ENCODE measurements at places on chromosomes 3 and 15.

DNA sequence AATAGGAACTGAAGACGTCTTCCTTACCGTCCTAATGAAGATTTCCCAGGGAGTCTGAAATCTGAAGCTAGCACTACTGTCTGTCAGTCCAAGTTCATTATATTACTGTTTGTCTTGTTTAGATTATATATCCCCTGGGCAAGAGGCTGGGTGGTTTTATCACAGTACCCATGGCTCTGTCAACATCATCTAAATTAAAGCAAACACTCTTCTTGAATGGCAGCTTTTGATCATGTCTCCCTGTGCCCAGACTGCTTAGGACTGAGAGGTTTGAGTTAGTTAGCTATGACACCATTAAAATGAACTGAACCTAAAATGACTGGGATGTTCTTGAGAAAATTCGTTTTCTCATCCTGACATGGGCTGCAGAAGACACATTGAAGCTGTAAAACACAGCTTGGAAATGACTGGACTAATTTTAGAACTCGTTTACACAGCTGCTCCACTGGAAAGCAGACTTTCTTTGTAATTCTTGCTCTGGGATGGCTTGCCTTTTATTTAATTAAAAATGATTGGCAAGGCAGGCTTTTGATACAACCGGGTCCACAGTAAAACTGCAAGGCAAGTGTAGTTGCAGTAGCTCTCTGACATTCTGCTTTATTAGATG, 243.5 kb downstream of the MFSD1 start:
- no peak for DNase-seq

- no peak for DNase-seq
These were observed 15.4 kb downstream of the UBP1 start for GRCh38 chr3:33424606-33425452.

DNA sequence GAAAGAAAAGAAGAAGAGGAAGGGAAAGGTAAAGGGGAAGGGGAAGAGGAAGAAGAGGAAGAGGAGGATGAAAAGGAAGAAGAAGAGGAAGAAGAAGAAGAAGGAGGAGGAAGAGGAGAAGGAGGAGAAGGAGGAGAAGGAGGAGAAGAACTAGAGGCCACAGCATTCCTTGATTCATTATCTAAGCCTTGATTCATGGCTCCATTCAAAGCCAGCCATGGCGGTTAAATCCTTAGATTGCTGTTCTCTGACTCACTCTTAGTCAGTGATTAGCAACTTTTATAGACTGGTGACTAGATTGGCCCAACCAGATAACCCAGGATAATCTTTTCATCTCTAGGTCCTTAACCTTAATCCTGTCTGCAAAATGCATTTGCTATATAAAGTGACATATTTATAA, 47.6 kb downstream of the OSTN start:
- DNase-seq: peak; percentile 59

DNA sequence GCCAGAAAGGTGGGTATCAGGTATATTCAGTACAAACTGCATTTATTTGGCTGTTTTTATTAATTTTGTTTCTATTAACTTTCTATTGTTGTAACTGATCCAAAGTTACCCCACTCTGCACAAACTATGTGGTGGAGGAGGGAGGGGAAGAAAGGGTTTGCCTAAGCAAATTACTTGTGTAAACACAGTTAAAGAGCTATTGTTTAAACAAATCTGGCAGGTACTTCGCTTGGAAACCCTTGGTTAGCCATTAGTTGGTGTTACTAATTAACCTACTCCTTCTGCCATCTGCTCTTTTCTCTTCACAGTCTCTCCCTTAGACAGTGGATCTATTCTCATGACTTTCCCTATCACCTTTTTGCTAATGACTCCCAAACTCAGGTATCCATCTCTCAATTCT, 328.4 kb upstream of the NECTIN3 start:
- no peak for DNase-seq

- no peak for DNase-seq
These were observed 151.8 kb upstream of the DPH6 start for GRCh38 chr15:35697549-35698299.

- DNase-seq: no peak
These were observed 1028.6 kb downstream of the MCTP2 start for GRCh38 chr15:95259965-95260364.

DNA sequence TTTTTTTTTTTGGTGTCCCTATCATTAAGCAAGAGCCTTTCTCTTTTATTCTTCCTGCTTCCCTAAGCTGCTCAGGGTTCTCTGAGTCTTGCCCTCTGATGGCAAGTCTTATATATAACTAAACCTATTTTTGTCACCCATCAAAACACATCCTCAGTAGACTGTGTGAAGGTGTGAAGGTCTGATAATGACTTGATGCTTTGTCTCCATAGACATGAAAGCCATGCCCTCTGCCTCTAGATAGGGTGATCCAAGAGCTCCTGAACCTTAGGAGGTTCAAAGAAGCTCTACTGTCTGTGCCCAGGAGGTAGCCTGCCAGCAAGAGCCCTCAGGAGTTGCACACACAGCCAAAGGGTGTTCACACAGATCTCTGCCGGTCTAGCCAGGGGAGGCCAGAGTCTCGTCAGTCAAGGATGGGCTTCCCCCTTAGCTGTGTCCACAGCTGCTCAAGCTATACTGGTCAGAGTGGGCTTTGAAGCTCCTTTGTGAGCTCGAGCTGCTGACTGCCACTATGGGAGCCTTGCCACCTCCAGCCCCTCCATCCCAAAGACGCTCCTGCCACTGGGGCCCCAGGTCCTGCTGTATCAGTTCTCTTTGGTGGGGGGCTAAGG, 13.1 kb upstream of the SNX22 start:
- no peak for DNase-seq

- DNase-seq: no peak
These were observed 12.8 kb upstream of the PDCD7 start for GRCh38 chr15:65146438-65146837.

DNA sequence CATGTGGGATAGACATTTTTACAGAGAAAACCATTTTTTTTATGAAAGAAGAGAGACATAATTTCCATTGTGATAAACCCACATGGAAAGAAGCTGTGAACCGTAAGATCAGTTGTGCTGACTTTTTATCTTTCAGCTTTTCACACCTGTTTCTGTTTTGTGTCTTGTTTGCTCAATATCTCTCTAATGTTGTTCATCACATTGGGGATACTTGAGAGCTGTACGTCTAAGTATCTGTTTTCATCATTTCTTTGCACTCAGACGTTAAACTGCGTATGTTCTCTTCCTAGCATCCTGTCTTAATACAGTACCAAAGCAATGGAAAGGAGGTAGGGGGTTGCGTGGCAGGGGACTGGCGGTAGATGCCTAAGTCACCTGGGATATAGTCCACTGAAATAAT, 449.0 kb downstream of the NAALADL2 start:
- no peak for DNase-seq

- no peak for DNase-seq
These were observed 60.9 kb downstream of the ATP2B2 start for GRCh38 chr3:10444511-10444910.

GRCh38 chr3:121295452-121295851, 250.3 kb downstream of the POLQ start:
- DNase-seq: no peak

- no peak for DNase-seq
These were observed at the start of gene SOX2 for GRCh38 chr3:181711325-181712135. TSS of gene SOX2 (plus strand) at chr3:181711925. CDS start at chr3:181712361, 436 bp downstream.

DNA sequence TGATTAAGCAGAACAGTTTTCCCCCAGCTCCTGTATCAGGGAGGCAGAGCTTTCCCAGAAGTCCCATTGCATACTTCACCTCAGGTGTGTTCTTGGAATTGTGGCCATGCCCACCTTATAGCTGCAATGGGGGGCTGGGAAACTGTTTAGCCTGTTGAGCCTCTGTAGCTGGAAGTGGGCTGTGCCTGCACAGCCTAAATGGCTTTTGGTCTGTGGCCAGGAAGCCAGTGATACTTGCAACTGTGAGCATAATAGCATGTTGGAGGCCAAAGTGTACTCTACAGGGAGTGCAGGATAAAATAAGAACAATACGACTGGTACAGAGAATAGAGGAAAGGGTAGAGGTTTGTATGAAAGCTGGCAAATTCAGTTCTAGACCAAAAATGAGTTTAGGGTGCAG, 248.5 kb downstream of the PTPRG start:
- DNase-seq: no peak

DNA sequence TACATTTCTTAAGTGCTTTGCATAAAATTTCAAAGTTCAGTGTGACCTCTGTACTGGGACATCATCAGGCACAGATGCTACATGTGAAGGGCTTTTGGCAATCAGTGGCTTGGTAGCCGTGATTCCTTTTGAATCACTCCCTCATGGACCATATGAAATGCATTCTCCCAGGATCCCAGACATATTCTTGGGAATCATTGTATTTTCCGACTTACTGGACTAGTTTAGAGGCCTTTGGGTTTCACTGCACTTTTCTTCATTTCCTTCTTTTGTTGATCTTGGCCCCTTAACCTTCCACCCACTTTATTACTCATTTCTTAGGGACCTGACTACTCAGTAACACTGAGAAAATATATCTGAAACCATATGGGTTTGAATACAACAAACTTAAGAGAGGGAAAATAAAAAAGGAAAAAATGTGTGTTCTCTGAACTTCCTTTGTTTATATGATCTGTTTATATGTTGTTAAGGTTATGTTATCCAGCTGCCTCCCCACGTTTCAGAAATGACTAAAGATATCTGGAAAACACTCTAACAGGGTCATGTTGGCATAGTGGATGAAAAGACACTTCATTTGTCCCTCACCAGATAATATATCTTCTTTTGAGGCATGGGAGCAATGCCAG, 35.1 kb downstream of the HMG20A start:
- DNase-seq: peak; percentile 74
